ENCODE measurements at places on chromosomes 13 and 19.

GRCh38 chr13:105611424-105611823 is 924.0 kb downstream of the EFNB2 start:
- no peak for DNase-seq

DNA sequence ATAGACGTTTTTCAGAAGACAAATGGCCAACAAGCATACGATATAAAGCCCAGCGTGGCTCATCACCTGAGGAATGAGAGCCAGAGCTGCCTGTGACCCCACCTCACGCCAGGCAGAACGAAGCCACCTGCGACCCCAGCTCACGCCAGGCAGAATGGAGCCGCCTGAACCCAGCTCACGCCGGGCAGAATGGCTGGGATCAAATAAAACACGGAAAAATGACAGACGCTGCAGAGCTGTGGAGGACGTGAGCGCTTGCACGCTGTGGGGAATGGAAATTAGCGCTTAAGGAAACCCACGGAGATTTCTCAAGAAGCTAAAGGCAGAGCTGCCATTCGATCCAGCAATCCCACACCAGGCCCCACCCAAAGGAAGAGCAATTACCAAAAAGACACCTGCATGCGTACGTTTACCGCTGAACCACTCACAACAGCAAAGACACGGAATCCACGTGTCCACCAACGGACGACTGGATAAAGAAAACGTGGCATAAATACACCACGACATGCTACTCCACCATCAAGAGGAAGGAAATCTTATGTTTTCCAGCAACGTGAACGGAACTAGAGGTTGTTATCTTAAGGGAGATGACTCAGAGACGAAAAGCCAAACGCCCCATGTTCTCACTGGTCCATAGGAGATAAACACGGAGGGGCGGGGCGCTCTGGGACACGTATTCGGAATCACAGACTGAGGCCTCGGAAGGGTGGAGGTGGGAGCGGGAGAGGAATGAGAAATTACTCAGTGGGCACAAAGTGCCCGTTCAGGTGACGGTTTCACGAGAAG is 30.7 kb upstream of the C13orf46 start:
- no peak for DNase-seq

DNA sequence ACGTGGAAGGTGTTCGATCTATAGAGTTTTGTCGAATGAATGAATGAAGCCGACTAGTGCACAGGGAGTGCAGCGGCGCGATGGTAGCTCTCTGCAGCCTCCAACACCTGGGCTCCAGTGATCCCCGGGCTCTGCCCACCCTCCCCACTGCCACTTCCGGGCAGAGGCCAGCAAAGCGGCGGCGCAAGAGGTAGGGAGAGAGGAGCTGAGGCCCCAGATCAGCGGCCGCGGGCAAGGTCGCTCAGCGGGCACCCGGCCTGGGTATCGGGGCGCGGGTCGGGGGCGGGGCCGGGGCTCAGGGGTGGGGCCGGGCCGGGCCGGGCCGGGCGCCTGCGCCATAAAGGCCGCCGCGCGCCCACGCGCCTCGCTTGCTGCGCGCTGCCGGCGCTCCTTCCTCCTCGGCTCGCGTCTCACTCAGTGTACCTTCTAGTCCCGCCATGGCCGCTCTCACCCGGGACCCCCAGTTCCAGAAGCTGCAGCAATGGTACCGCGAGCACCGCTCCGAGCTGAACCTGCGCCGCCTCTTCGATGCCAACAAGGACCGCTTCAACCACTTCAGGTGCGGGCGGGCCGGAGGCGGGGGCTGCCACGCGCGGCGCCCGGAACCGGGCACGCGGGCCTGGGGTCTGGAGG is at the start of gene GPI:
Gene GPI (plus strand): TSS at position 367 of the 633 bp plus-strand sequence. CDS start 71 bp downstream, at position 438.
- DNase-seq, result peak; percentile 68

GRCh38 chr13:30851697-30852096 is 54.4 kb upstream of the MEDAG start:
- no peak for DNase-seq

DNA sequence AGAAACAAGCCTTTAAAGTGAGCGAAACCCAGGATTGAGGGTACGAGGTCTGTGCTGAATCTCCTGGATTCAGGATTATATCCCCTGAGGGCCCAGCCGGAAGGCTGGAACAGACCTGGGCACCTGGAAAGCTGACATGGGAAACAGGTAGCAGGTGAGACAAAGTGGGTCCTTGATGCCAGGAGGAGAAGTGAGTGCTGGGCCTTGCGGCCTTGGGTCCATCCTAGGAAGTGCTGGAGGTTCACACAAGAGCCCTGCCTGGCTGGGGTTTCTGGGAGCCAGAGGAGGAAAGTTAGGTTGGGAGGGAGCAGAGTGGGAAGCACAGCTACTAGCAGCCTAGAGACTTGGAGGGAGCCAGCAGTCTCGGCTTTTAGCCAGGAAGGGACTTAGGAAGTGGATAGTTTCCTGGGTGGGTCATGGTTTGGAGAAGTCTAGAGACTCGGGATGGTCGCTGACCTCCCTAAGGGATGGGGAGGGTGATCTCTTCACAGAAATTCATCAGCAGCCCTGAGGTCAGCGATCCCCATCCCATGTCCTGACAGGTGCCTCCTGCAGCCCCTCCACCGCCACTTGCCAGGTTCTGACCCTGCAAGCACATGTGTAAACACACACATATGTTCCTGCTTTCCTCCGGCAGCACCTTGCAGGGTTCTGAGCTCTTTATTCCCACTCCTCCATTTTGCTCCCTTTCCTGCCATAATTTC is 29.4 kb upstream of the ZNF492 start:
- no peak for DNase-seq

DNA sequence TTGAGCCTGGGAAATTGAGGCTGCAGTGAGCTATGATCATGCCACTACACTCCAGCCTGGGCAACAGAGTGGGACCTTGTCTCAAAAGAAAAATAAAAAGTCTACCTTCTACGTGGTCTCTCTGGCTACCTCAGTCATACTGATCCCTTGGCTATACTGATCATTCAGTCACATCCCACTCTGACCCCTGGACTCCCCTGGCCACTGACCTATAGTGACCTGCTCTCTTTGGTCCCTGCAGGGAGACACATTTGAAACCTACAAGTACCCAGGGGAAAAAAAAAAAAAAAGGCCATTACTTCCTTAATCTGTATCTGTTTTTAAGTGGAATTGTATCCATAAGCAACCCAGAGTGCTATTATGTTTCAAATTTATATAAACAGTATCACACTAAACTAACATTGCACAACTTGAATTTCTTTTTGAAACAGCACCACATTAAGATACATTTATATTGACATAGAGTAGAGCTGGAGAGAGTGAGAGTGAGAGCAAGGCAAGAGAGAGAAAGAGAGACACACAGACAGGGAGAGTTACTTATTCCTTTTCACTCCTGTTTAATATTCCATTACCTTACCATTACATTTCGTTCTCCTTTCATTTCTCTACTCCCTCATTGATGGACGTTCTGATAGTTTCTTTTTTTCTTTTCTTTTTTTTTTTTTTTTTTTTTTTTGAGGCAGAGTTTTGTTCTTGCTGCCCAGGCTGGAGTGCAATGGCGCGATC is 23.7 kb upstream of the CERS4 start:
- DNase-seq, result no peak

Measured in left hindlimb (tissue), 1 donor.